ENCODE measurements at places on chromosomes 2 and 18.

GRCh38 chr2:231361701-231362554 lies 33.6 kb upstream of the B3GNT7 start:
- DNase-seq, result no peak

DNA sequence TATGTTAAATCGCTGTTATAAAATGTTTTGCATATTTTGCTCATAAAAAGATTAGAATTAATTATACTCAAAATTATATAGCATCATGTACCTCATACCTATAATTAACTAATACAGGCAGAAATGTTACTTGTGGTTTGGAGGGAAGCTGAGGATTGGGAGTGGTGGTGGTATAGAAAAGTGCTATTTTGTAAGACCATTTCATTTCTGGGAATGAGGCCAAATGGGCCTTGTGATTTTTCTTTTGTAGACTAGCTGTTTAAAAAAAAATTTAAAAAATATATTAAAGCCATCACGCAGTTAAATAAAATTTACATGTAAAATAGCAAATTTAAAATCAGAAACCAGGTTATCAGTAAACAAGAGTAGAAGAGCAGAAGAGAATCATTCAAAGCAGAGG lies 560.8 kb upstream of the FAM98A start:
- DNase-seq, result no peak

- no peak for DNase-seq
These were observed 26.6 kb downstream of the CFAP210 start for GRCh38 chr2:169667583-169667982.

DNA sequence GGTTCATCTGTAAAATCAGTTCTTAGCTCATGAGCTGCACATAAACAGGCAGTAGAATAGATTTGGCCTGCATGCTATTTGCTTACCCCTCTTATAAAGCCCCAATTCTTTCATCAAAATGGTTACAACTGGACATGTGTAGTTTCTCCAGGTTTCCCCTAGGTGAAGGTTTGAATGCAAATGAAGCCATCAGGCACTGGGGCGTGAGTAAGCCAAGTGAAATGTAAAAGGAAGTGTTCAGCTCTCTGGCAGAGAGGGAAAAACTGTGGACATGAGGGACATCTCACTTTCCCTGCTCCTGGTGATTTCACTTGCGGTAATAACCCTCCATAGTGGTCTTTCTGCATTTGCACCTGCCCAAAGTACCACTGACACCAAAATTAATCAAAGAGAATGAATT lies 1402.3 kb upstream of the LRRTM1 start:
- no peak for DNase-seq

- DNase-seq, result no peak
These were observed 116.1 kb upstream of the RAB12 start for GRCh38 chr18:8493141-8493540.

DNA sequence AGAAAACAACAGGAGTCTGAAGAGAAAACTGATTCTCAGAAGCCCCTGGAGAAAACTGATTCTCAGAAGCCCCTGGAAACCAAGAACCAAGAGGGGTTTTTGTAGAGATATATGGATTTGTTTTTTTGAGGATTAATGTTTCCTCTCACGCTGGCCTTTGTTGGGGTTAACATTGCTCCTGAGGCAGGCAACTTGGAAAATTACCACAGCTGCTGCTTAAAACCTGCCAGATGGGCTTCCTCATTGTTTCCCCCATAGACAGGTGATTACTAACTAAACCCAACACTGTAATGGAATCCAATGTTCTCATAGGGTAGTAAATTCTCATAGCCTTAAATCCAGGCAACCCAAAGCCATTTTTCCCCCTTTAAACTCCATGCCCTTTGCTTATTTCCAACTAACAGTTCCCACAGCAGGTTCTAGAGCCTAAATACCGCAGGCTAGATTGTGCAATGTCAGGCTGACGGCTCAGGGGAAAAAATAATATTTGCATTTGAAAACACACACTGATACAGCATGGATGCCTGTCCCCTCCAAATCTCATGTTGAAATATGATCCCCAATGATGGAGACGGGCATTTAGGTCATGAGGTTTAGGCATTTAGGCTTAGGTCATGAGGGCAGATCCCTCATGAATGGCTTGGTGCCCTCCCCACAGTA lies 272.3 kb upstream of the PKDCC start:
- no peak for DNase-seq

DNA sequence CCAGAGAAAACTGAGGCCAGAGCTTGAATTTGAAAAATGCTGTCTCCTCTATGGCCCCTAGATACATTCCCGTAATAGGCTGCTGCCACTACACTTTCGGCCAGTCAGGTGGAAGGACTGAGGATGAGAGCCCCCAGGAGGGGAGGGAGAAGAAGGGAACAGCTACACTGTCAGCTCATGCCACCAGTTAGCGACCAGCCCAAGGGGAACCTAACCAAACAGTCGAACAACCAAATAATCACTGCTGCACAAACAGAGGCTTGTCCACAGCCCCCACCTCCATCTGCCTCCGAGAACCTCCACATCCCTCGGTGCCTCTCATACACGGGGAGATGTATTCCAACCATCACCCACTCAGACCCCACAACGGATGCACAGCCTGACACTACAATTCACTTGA lies 7.3 kb downstream of the ZNF516 start:
- no peak for DNase-seq

DNA sequence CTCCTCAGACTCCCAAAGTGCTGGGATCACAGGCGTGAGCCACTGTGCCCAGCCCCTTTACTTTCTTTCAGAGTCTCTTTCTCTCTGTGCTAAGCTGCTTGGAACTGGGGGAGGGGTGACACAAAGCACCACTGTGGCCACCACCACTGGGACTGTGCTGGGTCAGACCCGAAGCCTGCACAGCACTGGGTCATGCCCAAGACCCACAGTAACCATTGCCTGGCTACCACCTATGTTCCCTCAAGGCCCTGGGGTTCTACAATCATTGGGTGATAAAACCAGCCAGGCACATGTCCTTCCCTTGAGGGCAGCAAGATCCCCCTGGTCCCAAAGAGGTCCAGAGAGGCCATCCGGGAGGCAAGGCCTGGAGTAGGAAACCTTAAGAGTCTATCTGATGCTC lies 9.1 kb upstream of the CAB39 start:
- DNase-seq, result no peak

DNA sequence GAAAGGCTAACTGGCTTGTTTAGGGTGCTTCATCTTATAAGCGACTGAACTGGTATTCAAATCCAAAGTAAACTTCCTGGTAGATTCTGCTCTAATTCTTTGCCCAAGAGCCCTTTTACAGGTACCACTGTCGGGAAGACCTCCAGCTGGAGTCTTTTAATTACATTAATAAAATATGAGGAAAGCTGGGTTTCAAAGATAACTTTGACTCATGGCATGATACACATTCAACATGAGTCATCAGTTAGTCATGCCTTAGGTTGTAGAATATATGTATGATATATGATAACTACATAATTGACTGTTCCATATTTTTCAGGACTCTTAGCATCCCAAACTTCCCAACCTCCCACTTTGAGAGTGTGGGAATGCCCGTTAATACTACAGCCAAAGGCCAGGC lies 32.3 kb downstream of the ZCCHC2 start:
- DNase-seq, result no peak

GRCh38 chr18:73409242-73409641 lies 541.5 kb upstream of the NETO1 start:
- no peak for DNase-seq

GRCh38 chr2:109720380-109721106 lies 73.6 kb upstream of the RGPD5 start:
- DNase-seq, result no peak

GRCh38 chr2:136290326-136290725 lies 172.4 kb upstream of the CXCR4 start:
- DNase-seq, result no peak

- DNase-seq, result no peak
These were observed 452.6 kb upstream of the PKDCC start for GRCh38 chr2:41595240-41595639.

DNA sequence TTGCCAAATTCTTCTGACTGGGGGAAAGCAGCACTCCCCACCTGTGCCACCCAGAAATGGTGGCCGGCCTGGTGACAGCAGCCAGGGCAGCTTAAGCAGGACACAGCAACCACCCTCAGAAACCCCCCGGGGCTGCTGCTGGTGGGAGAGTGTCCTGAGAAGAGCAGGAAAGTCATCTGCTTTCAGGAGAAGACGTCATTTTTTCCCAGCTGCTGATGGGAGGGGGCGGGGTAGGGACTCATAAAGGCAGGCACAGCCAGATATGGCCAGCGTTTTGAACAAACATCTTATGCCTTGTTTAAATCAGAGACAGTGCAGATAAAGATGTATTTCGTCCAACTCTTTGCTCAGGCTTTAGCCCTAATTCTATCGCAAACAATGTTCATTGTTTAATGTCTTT lies 139.5 kb downstream of the LRRC30 start:
- DNase-seq, result no peak

- no peak for DNase-seq
These were observed 70.6 kb downstream of the DAW1 start for GRCh38 chr2:227942021-227942420.

- no peak for DNase-seq
These were observed 14.6 kb downstream of the NOL10 start for GRCh38 chr2:10675131-10675530.

- no peak for DNase-seq
These were observed 108.6 kb upstream of the FZD7 start for GRCh38 chr2:201925056-201925455.

- DNase-seq, result no peak
These were observed 74.1 kb downstream of the ATP8B1 start for GRCh38 chr18:57728941-57729511.

- DNase-seq, result no peak
These were observed 115.9 kb upstream of the TWIST2 start for GRCh38 chr2:238731961-238732360.

DNA sequence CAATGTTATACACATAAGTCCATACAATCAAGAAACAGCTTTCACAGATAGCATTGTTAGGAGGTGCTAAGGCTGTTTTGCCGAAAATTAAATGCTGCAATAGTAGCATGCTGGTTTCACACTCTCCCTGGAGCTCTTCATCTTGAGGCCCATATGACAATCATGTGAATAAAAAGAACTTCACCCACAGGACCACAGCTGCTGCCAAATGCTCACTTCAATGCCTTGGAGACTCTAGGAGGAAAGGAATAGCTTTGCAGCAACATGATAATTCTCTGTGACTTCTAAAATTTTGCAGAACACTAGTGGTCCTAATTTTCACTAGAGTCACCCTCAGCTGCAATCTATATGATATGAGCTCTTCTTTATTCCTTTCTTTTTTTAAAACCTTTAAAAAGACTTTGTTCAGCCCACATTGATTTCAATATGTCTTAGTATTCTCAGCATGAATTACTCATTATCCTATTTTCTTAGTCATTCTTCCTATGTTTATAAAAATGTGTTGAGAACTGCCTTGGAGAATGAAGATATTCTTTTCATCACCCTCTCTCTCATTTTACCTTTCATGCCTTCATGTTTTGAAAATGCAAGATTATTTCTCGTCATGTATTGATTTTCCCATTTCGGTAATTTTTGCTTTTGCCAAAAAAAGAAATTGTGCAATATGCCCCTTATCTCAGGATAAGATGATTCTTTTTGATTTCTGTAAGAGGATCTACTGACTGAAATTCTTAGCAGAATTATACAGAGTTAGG lies 108.2 kb downstream of the PDE1A start:
- no peak for DNase-seq

- no peak for DNase-seq
These were observed 256.4 kb downstream of the MEIS1 start for GRCh38 chr2:66691031-66691965.

- DNase-seq, result no peak
These were observed 43.4 kb downstream of the SPATS2L start for GRCh38 chr2:200349868-200350267.

DNA sequence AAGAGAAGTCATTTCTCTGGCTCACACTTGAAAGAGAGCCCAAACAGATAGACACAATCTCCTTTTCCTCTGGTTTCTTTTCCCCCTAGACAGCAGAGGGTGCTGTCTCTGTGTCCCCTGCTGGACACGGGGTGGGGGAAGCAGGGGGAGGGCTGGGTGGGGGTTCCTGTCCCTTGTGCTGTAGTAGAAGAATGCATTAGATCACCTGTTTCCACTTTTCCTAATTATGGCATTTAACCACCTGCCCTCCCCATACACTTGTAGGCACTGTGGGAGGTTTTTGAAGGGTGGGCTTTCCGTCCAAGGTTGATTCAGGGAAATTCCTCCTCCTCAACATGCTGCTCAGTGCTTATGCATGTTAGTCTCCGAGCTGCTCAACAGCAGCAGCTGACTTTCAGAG lies 206.2 kb upstream of the EPAS1 start:
- DNase-seq, result no peak

GRCh38 chr2:31384771-31385276 lies 29.7 kb downstream of the XDH start:
- DNase-seq, result no peak

GRCh38 chr18:79386547-79386946 lies 9.2 kb upstream of the NFATC1 start:
- DNase-seq, result no peak

DNA sequence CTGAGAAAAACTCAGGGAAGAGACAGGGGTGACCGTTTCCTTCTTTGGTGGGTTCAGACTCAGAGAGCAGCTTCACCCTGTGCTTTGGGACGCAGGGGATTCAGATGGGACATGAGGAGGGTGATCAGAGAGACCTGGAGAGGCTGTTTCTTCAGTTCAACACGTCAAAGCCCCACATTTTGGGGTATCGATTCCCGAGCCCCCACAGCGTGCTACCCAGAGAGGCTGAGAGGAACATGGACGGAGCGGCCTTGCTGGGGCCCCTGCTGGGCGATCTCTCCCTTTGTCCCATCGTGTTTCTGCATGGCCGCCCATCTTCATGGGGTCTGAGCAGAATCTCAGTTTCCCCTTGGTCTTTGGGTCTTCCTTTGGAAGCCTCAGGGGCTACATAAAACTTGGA lies 38.2 kb upstream of the PXDN start:
- no peak for DNase-seq

DNA sequence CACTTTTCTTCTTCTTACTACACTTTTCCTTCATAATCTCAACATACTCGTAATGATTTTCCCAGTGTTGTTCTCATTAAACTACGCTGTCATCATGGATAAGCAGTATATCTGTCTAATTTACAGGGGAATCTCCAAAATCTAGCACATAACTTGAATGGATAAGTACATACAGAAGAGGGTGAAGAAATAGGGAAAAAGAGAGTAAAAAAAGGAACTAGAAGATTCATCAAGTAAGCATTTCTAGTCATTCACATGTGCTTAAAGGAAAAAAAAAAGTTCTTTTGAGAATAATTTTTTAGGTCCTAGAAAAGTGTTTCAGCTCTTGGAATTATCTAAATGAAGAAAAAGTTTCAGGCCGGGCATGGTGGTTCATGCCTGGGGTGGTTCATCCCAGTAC lies 51.6 kb downstream of the SRBD1 start:
- DNase-seq, result no peak

DNA sequence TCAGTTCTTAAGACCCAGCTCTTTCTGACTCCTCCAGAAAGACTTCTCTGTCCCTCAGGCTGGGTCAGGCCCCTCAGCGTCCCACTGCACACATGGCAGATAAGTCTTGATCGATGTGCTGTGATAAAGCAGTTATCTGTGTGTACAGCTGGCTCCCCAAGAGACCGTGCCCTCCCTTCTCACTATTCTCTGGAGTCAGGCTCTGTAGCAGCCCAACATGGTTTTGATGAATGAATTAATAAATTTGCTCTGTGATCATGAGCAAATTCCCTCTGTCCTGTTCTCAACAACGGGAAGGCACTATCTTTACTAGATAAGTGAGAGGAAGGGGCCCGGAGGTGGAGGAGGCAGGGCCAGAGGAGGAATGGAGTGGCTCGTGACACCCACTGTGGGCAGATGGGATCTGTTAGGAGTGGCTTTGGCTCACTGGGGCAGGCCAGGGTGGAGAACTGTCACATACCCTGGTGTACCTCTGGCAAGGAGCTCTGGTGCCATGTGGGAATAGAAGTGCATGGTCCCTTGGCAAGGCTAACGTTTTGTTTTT lies 48.3 kb downstream of the ZFP36L2 start:
- DNase-seq, result no peak

Measured in stimulated activated CD8-positive, alpha-beta memory T cell treated with anti-CD3 and anti-CD28 coated beads, Interleukin-15, amount 100 ng/mL, for 24 hours (primary cell).